ENCODE measurements at places on chromosomes 3 and 15.

GRCh38 chr3:31903686-31904431 lies 77.2 kb downstream of the OSBPL10 start:
- DNase-seq, result no peak

GRCh38 chr15:64893481-64894394 lies 18.0 kb upstream of the ANKDD1A start:
- peak; percentile 86 for DNase-seq

GRCh38 chr3:4994823-4995499 lies 15.7 kb downstream of the BHLHE40 start:
- DNase-seq, result no peak

DNA sequence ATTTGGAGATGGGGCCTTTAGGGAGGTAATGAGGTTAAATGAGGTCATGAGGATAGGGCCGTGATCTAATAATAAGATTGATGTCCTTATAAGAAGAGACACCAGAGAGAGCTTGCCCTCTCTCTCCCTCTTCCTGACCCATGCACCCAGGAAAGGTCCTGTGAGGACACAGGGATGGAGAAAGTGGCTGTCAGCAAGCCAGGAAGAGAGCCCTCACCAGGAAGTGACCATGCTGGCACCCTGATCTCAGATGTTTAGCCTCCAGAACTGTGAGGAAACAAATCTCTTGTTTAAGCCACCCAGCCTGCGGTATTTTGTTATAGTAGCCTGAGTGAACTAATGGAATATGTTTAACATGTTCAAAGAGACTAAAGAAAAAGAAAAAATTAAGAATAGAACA lies 15.3 kb upstream of the GNB5 start:
- DNase-seq, result no peak

All from stimulated activated CD8-positive, alpha-beta memory T cell treated with anti-CD3 and anti-CD28 coated beads, Interleukin-15, amount 100 ng/mL, for 1 hour (primary cell).